ENCODE measurements at places on chromosomes 2 and 18.

DNA sequence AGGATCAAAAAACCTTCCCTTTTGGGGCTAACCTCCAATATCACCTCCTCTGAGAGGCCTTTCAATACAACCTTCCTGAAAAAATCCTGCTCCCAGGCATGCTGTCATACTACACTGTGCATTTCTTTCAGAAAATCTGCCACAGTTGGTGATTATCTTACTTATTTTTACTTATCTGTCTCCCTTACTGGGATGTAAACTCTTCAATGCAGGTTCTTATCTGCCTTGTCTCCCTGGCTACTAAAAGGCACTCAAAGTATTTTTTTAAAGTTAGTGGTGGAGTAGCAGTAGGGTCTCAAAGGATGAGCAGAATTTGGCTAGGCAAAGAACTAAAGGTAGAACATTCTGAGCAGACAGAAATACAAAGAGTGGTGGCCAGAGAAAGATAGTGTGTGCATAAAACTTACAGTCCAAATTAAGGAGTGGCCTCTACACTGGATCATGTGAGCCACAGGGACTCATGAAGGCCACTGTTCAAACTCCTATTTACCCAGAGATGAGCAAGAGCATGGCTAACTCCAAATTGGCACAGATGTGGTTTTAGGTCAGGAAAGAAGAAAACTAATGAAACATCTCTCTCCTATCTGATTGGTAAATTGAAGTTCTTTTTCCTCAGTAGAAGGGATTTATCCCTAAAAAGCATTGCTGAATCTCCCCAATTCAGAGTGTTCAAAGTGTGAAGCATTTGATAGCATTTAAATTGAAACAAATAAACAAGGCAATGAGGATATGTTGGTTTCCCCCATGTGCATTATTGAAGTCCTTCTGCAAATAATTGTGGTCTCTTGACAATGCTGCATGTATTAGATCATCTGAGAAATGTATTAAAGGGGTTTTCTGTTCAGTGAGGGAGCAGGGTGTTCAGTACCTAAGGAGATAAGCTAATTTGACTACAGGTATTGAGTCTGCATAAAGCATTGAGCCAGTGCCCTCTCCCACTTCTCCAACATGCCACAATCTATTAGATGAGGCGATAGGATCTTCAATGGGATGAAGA, 285.5 kb downstream of the MREG start:
- no peak for DNase-seq

DNA sequence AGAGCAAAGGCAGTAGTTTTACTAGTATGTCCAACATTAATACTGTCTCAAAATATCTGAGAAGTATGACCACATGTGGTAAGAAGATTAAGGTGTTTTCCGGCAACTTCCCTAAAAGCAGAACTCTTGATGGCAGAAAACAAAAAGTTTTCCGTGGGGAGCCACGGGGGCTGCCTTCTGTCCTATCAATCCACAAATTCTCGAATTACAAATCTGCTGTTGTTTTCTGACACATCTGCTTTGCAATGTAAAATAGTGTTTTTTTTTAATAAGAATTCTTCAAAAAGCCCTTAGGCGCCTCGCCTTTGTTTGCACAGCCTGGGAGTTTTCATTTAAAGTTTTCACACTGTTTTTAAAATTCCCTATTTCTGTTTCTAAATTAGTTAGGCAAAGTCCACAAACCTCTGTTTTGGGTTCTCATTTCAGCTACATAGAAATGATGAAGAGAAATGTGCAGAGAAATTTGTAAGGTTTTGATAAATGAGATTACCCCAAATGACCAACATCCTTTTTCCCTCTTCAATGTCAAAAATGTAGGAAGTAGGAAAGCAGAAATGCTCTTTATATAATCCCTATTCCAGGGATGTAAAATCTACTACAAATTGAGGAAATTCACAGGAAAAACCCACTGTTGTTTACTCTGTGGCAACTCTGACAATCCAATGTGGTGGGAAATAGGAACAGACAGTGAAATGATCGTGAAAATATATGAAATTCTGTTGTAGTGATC, 385.8 kb downstream of the ZEB2 start:
- DNase-seq: no peak

DNA sequence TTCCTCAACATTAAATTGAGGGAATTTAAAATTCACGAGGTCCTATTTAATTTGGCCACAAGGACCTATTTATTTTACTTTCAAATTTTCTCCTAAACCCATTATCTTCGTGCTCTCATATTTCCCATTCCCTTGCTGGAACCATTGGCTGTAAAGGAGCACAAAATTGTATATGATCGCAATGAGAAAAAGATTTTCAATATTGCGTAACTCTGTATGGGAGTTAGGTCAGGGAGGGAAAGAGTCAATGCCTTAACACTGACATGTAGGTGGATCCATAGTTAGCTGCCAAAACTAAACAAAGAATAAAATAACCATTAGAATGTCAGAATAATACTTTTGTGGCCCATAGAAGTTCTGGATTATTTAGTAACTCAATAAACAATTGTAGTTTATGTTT, 40.6 kb upstream of the ZC3H15 start:
- DNase-seq: no peak

DNA sequence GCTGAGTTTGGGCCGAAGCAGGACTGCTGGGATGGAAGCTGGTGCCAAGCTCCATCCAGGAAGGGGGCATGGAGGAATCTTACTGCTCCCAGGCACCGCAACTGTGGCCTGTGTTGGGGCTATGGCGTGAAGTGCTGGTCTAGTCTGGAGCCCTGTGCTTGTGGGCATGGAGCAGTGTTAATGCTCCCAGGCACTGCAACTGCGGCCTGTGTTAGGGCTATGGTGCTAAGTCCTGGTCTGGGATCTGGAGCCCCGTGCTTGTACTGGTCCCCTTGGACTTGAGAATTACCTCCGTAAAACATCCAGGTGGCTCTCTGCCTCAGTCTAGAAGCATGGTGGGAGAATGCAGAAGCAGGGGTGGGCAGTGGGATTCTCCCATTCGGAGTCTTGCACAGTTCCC, 1379.4 kb upstream of the ACVR2A start:
- DNase-seq: no peak

DNA sequence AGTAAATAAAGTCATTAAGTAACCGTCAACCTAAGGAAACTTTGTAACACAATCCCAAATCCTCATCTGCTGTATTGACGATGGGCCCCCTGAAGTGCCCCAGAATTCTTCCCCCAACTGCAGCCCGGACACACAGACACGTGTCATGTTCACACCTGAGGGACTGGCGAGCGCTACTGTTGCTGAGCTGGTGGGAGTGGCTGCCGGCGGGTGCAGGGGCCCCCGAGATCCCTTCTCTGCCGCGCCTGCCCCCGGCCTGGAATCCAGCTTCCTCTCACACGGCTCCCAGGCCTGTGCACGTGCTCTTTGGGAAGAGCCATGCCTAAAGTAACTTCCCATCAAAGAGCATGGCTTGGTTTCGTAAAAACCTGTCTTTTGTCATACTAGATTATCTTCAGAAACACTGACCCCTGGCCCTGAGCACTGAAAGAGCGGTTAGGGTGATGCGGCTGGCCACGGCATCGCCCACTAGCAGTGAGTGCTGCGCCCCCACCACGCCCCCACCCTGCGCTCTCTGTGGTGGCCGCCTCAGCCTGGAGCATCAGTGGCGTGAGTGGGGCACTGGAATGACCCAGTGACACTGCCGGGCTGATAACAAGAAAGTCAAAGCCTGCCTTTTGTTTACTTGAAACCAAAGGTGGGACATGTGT, 56.0 kb downstream of the ADI1 start:
- DNase-seq: peak; percentile 28

DNA sequence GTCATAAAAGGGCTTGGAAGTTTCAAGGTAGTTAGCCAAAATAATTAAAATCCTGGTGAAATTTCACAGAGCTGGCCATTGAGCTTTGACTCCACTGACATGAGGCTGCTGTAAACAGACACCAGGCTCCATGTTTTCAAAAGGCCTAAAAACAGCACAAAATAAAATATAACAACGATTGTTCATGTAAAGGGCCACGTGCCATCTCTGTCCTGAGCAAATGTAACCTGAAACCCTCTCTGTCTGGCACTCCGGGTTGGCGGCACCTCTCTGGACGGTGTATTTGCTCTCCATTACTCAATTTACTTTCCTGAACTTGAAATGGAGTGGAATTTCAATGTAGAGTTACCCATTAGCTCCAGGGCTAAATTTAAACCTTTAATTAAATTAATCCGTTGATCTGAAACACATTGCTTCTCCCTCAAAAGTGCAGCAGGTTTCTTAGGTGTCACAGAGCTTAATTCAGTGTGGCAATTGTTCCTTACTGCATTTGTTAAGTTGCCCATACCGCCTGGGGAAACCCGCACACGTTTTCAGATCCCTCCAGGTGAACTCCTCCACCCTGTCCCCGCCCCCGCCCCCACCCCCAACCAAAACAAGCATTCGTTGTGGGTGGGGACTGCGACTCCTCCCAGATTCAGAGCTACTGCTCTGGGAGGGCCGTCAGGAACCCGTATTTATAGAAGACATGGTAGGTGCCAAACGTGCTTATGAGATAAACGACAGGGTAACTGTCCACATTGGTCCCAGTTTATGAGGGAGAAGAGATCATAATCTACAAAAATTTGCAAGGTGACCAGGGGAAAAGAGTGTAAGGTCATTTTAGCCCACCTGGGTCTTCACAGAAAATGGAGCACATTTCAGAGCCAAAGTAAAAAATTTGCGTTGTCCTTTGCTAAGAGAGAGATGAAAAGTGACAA, 1.2 kb upstream of the CABLES1 start:
- DNase-seq: peak; percentile 45

GRCh38 chr2:199704358-199705238, 146.4 kb downstream of the FTCDNL1 start:
- peak; percentile 65 for DNase-seq

DNA sequence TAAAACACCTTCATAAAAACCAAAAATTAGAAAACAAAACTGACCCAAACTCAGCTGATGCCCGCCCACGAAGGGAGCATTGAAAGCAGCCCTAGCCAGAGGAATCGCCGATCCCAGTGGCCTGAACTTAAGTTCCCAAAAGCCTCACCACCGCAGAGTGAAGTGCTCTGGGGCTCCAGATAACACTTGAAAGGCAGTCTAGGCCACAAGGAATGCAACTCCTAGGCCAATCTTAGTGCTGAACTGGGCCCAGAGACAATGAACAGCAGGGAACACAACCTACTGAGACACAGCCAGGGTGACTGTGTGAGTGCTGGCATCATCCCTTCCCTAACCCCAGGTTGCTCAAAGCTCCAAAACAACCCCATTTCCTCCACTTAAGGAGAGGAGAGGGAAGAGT, 59.6 kb upstream of the CHN1 start:
- no peak for DNase-seq

- no peak for DNase-seq
These were observed 231.7 kb downstream of the TRIB2 start for GRCh38 chr2:12948231-12948960.

DNA sequence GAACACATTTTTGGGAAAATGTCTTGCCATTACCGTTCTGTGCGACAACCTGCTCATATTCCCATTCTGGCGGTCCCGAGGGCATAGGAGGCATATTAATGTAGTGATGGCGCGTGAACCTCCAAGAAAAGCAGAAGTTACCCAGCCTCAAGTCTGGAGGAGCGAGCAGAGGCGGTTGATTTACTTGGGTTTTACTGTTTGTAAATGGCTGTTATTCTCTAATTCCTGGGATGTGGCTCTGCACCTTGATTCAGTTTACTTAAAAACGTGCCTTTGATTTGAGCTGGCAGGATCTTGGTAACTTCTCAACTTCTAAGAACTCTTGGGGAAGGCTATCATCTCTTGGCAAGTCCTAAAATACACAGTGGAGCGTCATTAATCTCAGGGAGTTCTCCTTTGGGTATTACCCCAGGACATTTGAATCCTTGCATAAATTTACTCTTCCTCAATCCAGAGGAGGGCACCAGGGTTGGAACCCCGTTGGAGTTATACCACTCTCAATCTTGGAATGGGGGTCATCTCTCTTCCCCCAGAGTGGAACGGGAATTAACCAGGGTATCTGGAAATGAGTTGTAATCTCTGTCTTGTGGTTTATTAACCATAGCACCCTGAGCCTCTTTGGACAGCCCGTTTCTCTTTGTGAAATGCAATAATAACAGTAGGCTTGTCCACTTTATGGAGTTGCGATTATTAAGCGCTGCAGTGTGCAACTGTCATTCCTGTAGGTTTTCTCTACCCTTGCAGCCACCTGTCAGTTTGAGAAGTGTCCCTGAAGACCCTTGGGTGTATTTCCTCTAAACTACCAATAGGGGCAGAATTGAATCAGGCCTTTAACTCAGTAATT, 2.1 kb downstream of the HK2 start:
- no peak for DNase-seq

DNA sequence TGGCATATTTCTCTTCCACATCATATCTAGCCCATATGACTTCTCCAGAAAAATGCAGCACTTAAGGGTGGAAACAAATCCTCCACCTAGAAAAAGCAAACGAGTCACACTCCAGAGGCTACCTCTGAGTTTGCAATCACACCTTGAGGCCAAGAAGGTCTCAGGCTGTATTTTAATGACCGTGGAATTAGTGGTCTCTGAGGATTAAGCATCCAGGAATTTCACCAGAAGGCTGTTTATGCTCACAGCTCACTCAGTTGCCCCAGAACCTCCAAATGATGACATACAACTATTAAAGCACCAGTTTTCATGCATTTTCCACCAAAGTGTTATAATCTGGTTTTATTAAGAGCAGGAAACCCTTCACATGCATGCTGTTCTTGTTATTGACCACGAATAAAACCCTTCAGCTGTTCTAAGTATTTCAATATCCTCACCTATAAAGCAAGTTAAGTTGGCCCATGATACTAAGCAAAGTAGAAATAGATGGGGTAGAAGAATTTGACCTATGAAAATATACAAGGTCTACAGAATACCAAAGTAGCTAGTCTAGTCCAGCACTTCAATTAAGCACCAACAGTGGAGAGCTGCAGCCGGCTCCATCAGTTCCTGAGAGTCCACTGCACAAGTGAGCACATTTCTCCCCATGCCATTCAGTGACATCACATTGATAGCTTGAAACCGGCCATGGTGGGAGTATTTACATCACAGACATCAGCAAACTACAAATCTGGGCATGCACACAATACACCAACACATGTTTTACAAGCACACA, 39.5 kb upstream of the SLC14A1 start:
- DNase-seq: no peak

DNA sequence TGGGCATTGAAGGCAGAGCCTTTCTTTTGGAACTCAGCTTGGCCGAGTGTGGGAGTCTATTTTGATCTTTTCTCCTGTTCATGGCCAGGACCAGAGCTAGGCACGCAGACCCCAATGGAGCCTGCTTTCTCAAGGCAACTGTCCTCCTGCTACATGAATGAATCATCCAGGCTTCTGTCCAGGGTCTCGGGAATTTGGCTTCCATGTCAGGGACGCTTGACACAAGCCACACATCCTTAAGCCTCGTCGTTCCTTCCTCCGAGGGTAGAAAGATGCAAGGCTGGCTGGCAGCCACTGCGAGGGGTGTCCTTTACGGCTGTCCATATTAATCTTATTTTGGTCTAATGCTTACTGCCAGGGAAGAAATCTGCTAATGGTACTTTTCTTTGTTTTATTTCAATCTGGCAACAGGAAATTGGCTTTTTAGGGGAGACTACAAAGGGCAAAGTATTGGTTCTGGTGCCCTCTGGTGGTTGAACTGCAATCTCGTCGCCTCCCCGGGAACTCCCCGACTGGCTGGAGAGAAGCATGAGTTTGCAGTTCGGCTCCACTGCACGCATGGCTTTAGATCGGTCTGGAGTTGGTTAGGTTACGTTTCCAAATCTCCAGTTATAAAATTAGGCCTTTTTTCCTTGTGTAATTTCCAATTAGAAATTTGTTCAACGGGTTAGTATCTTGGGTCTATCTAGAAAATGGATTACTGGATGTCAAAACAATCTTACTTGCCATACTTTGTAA, 135.2 kb downstream of the ALPK2 start:
- DNase-seq: peak; percentile 84
